ENCODE measurements at places on chromosomes 3 and 15. TPM values are rescaled to one million over a fixed set of nuclear protein-coding genes. Genes with fewer than 3 reads are reported as not detected.

Gene FBN1
- total RNA-seq, result 87.0 TPM

Gene SLC25A36
- 34.3 TPM for total RNA-seq

Gene TNNC1
- total RNA-seq, result not detected

Gene ATP1B3
- 45.5 TPM for total RNA-seq

Gene NBEAL2
- total RNA-seq, result 6.4 TPM

Gene GPD1L
- 7.7 TPM for total RNA-seq

Gene COPG1
- 223 TPM for total RNA-seq

Gene EPHB3
- total RNA-seq, result 0.89 TPM

Gene CILP
- under 0.01 TPM for total RNA-seq
